CD4-positive, alpha-beta T cell treated with Interleukin-6 at 100 ng/mL for 8 hours (primary cell): ENCODE measurements at places on chromosomes 3 and 15.
A peak's percentile ranks its signal among the peaks of the same experiment; 100 is the strongest.

GRCh38 chr3:3133500-3133899 is 6.8 kb downstream of the TRNT1 start:
- DNase-seq = no peak

GRCh38 chr3:131795390-131796090 is 239.3 kb downstream of the CPNE4 start:
- DNase-seq = no peak

GRCh38 chr3:141952611-141953010 is 76.2 kb downstream of the ATP1B3 start:
- DNase-seq = no peak

- no peak for DNase-seq
These were observed 72.9 kb downstream of the CHSY1 start for GRCh38 chr15:101178931-101179330.

DNA sequence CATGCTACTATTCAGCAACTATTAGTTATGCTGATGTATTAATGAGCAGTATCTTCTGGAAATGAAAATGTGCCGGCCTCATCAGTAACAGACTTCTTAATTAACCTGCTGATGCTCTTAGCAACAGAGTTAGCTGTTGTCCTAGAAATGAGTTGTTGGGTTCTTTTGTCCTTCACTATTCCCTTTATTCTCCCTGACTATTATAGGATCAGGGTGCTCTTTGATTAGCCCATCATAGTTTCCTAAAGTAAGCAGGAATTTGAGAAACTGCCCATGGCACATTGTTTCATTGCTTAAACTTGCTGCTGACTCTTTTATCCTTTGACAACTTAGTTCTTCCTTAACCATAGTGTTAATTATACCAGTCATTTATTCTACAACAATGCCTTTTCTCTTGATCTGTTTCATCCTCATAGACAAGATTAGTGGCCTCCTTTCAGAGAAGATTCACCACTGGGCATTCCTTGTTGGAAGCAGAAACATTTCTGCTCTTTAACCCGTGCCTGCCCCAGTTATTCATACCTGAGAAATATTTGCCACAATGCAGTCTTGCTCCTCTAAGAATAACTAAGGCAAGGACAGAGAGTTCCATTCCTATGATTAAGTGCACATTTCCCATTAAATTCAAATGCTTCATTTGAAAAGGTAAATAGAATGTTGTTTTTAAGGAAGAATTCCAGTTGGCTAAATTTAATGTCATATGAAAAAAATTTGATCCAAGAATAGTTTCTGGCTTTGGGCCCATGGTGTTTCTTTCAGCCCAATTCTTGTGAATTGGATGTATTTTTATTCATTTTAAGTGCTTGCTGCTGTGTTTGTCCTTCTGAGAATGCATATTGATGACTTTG is 573.3 kb upstream of the TBL1XR1 start:
- no peak for DNase-seq

GRCh38 chr3:101779822-101780381 is 891 bp downstream of the NXPE3 start:
- DNase-seq = no peak

- DNase-seq = no peak
These were observed 1.4 kb downstream of the ACTC1 start for GRCh38 chr15:34793901-34794300.

DNA sequence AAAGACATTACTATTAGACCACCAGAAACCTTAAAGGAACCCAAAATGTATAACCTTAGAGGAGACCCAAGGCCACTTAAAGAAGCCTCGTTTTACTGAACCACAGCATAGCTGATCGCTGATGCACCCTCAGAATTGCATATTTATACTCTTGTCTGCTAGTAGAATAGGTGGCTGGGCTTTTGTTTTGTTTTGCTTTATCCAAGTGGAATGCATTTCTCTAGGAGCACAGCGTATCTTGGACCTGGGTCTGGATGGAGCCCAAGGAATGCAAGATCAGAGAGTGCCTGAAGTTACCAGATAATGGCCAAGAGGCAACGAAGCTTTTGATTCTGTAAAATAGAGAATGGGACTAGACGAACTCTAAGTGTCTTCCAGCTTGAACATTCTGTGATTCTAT is 129.2 kb upstream of the COL8A1 start:
- no peak for DNase-seq

DNA sequence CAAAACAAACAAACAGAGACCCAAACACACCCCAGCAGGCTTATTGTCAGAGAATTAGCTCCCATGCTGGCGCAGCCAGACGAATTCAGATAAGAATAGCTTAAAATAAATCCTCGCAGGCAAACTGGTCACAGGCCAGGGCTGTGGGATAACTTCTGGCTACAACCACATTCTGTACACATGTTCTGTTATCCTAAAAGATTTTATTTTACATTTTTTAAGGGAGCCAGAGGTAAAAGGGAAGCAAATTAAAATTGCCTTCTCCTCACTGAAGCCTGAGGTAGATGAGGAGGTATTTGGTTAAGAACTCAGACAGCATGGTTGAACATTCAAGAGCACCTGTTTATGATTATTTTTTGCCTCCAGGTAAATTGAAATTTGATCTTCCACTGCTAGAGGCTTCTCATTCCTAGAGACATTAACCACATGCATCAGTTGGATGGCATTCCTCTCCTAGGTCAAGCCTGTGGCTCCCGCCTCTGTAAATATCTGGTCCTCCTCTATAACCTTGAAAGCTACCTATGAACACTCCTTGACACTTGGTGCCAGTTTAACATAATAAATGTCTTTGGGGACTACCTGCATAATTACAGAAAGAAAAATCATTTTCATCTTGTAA is 190.3 kb downstream of the SATB1 start:
- DNase-seq = no peak

DNA sequence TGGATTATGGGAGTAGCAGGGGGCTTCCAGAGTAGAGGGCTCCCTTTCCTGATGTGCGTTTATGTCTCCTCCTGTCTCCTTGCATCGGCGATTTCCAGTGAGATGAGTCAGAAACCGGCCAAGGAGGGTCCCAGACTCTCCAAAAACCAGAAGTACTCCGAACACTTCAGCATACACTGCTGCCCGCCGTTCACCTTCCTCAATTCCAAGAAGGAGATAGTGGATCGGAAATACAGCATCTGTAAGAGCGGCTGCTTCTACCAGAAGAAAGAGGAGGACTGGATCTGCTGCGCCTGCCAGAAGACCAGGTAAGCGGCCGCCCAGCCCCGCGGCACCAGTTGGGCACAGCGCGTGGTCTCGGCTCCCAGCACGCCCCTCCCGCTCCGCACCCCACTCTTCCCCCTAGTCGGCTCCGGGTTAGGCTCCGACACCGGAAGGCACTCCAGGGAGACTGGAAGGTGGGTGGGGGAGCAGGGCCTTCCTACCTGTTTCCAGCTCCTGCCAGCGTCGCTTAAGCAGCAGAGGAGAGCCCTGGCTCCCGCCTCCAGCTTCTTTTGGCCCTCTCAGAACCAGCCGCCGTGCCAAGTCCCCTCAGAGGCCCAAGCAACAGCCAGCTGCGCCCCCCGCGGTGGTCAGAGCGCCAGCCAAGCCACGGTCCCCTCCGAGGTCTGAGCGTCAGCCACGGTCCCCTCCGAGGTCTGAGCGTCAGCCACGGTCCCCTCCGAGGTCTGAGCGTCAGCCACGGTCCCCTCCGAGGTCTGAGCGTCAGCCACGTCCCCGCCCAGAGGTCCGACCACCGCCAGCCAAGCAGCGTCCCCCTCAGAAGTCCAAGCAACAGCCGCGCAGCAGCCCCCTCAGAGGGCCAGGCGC is 34.7 kb downstream of the MOBP start:
- no peak for DNase-seq

GRCh38 chr3:193407112-193407511 is 28.6 kb upstream of the ATP13A5 start:
- no peak for DNase-seq

GRCh38 chr15:70533931-70534742 is 229.2 kb downstream of the UACA start:
- DNase-seq = no peak

DNA sequence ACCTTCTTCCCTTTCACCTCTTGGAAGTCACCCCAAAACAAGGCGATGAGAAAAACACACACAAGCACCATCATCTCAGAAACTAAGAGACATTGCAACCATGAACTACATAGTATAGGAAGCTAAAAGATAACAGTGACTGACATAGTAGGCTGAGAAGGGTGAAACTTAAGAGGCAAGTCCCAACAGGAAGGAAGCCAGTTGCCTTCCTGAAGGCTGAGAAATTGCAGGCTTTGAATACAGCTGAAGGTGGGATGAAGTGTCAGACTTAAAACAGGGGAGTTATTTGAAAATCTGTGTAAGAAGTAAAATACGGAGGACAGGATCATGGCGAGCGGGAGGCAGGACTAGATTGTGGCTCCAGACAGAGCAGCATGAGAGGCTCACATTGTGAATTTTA is 27.8 kb downstream of the SLC27A2 start:
- DNase-seq = no peak

- DNase-seq = no peak
These were observed 12.0 kb downstream of the CSRNP1 start for GRCh38 chr3:39141171-39141995.

- DNase-seq = no peak
These were observed 7.6 kb downstream of the NIPA1 start for GRCh38 chr15:22794063-22794462.

DNA sequence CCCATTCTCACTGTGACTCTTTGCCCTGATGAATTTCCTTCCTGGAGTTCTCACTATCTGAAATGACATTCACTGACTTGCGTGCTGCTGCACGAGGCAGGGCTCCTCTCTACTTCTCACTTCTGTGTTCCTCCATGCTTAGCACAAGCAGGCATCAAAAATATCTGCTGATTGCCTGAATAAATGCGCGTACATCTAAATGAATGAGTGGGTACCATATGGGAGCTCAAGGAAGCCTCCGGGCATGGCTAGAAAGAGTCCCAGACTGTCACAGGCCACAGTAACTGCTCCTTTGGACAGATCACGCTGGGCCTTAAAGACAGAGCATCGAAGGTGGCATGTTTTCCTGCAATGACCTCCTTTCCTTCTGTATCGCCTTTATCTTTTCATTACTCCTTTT is 31.6 kb downstream of the HCN4 start:
- DNase-seq = no peak

DNA sequence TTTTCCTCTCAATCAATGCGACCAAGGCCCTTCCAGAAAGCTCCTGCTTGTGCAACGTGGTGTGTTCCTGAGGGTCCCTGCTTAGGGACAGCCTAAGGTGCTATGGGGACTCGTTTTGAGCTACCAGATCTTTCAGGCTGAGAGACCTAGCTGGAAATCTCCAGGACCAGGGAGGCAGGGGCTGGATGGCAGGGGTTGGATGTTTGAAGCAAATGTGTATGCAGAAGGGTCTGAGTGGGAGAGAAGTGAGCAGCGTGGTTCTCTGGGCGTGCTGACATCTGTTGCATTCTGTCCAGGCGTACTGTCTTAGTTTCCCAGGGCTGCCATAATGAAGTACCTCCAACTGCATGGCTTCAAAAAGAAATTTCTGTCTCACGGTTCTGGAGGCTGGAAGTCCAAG is 31.7 kb upstream of the SLCO2A1 start:
- DNase-seq = no peak

DNA sequence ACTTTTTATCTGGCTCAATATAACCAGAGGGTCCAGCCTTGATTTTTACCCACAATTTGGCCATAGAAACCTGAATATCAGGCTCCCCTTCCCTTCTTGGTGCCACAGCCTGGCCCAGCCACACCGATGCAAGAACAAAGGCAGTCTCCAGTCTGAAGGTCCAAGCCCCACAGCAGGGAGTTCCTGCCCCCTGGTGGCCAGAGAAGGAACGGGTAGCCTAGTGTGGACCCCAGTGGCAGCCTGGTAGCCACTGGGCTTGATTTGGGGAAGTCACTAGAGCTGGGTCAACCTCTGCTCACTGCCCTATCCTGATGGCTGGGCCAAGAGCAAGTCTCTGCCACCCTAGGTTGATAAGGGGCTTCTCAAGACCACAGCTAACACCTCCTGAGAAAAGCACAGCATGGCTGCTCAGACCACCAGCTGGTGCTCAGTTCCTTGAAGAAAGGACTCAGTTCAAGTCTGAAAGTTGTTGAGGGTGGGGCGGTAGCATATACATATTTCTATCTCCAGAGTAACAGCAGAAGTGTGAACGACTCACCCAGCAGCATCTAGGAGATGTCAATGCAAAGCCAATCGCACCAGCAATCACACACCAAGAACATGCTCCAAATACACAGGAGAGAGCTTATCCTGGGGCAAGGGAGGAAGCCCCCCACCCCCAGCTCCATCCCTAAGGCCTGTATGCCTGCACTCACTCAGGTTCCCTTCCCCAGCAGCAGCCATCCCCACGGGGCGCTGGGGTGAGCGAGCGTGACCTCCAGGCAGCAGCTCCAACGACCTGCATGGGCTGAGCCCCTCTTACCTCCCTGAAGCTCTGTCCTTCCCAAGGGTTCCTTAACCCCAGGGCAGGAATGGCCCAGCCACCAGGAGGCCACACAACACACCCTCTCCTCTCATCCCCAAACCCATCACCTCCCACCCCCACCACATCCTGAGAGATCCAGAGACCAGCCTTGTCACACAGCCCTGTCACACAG is 7.6 kb downstream of the PFKFB4 start:
- DNase-seq = peak; percentile 84

- DNase-seq = no peak
These were observed 13.3 kb downstream of the TAFA4 start for GRCh38 chr3:68919000-68919399.

- no peak for DNase-seq
These were observed 50.5 kb upstream of the KCNMB2 start for GRCh38 chr3:178485756-178486155.
